ENCODE measurements at places on chromosomes 7 and 10.

DNA sequence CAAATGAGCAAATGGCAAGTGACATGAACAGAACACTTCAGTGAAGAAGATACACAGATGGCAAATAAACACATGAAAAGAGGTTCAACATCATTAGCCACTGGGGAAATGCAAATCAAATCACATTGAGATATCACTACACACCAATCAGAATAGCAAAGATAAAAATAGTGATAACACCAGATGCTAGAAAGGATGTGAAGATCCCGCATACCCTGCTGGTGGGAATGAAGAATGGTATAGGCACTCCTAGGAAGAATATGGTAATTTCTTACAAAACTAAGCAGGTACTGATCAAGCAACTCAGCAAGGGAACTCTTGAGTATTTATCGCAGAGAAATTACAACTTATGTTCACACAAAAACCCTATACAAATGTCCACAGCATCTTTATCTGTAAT lies 11.2 kb downstream of the LAMB4 start:
- no peak for DNase-seq

GRCh38 chr7:78383096-78383880 lies 584.7 kb downstream of the PHTF2 start:
- no peak for DNase-seq

DNA sequence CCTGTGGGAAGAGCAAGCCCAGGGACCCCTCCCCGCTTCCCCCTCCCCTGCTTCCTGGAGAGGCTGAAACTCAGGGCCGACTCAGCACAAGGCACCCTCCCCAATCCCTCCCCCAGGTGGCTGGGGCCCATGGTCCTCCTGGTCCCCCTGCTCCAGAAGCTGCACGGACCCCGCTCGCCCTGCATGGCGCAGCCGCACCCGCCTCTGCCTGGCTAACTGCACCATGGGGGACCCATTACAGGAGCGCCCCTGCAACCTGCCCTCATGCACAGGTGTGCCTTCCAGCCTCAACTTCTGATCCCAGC lies 19.7 kb upstream of the ZNF862 start:
- DNase-seq: no peak

DNA sequence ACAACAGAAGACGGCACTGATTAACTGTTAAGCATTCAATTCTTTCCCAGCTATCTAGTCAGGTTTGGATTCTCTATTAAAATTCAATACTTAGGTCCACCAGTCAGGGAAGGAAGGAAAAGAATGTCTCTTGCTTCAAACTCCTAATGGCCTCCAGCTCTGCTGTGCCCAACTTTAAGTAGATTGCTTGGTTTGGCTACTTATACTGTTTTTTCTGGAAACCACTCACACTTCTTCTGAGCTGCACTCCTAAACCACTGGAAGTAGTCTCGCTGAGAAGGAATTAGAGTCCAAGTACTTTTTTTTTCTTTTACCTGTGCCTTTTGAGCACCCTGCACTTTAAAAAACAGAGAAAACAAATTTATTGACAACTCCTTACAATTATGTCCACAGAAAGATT lies 26.7 kb upstream of the COL1A2 start:
- DNase-seq: no peak

DNA sequence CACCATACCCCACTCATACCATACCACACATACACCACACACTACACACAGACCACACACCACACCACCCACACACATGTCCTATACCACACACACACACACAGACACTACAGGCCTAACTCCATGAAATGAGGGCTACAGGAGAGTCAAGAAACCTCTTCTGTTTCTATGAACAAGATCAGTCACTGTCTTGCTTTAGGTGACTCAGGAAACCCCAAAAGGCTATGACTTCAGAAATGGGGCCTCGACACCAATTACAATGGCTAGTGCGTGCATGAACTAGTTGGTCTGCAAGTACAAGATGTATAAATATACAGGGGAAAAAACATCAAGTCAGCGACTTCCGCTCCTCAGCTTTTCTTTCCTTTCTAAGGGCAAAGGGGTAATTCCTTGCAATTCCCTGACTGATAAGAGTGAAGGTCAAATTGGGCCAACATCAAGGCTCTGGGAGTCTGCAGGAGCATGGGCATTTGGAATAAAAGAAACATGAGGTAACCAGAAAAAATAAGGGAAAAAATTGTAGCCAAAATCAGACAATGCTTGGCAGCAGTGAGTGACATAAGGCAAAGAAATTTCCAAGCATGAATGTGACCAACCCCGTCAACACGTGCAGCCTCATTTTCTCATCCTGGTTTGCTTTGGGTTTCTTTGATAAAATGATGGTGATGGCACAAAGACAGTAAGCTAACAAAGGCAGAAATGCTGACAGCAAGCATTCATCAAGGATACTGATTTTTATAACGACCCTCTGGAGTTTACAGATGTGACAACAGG lies 1.5 kb downstream of the PKD1L1 start:
- no peak for DNase-seq

GRCh38 chr10:78513986-78514385 lies 480.3 kb downstream of the RPS24 start:
- DNase-seq: no peak

GRCh38 chr10:127945948-127946711 lies 39.2 kb downstream of the PTPRE start:
- peak; percentile 52 for DNase-seq

DNA sequence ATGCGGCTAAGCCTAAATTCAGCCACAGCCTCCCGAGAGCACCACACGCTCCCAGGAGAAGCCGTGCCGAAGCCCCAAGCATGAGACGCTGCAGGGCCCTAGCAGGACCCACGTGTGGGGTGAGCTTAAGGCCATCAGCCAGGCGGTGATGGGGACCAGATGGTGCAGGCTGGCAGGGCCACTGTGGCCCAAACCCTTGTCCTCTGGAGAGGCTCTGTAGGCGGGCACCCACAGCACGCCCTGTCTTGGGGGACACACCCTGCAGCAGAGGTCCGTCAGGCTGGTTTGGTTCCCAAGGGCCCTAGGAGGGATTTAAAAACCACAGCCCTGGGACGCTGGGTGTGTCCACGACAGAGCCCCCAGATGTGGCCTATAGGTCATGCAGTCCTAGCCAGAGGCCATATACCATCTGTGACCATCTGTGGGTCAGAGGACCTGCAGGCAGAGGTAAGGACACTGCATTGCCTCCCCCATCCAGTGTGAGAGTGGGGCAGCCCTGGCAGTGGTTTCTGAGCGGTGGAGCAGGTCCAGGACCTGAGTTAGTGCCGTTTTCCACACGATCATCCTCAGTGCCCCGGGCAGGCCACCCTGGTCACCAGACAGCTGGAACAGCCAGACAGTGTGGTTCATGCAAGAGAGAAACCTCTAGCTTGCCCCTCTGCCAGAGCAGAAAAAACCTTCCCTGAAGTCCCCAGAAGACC lies 39.6 kb upstream of the INPP5A start:
- no peak for DNase-seq

DNA sequence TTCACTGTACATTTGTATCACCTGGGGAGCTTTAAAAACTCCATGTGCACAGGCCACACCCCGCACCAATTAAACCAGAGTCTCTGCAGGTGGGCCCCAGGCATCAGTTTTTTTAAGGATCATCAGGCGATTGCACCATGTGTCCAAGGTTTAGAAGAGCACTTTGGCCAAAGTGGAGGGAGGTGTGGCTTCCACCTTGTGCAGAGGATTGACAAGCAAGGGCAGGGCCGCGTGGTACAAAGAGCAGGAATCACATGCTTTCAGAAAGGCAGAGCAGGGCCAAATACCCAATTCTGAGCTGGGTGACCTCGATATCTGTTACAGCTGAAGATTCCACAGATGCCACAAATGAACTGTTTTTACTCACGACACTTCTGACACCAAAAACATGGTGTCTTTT lies 52.4 kb downstream of the NOC3L start:
- DNase-seq: no peak

GRCh38 chr10:94097656-94098055 lies 103.9 kb downstream of the PLCE1 start:
- DNase-seq: no peak

DNA sequence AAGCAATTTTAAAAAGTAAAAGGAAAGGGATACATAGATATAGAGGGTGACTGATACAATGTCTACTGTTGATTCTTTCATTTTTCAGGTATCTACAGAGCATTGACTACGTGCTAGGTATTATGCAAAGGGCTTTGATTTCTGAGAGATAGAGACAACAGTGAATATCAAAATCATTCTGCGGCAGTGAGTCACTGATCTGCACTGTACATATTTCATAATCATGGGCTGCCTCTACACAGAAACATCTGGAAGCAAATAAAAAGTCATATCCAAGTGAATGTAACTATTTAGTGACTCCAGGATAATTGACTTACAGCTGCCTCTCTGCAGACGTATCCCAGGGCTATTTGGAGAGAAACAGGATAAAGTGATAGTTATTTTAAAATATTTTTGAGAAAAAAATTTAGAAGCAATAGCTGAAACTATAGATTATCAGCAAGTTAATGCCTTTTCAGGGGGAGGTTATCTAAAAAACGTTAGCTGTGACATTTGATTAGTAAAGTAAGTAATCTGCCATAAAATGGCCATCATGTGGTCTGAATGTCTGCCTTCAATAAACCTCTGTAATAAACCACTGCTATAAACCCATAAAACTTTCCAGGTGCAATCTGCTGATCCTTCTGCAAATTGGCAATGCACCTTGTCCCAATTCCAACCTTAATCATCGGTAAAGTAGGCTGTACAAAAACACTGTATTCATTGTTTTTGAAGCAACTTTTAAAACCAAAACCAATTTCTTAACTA lies 43.7 kb downstream of the CPXM2 start:
- DNase-seq: no peak

- DNase-seq: no peak
Observed at GRCh38 chr7:28328822-28329660, 83.3 kb upstream of the CREB5 start.

- DNase-seq: no peak
Observed at GRCh38 chr7:103915680-103916357, 73.6 kb downstream of the RELN start.

DNA sequence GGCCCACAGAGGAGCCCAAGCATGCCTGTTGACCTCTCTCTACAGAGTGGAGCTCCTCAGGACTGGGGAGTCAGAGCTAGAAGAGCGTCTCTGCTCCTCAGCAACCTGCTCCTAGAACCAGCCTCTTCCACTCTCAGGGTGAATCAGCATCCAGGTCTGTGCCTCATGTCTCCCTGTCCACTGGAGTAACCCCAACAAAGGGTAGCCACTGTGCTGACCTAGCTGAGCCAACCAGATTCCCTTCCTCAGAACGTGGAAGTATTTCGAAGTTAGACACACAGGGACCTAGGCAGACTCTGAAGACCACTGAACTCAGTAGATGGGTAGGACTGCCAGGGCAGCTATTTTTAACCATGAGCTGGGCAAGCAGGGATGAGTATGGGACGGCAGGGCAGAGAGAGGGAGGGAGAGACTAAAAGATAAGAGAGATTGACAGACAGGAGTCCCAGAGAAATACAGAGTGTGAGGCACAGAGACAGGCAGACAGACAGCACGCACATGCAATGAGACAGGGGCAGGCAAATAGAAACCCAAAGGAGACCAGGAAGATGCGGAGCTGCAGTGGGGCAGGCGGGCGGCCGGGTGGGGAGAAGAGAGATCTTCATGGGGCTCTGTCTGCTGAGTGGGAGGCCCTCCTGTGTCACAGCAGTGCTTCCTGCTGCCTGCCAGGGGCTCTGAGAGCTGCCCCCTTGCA lies 56.7 kb downstream of the OSBPL3 start:
- DNase-seq: no peak

GRCh38 chr7:44935016-44935415 lies 43.8 kb downstream of the MYO1G start:
- no peak for DNase-seq

- DNase-seq: peak; percentile 33
Observed at GRCh38 chr7:149496642-149497391, 792 bp downstream of the ZNF746 start.

- no peak for DNase-seq
Observed at GRCh38 chr7:159024280-159024951, 120.3 kb downstream of the VIPR2 start.

GRCh38 chr7:159128767-159129166 lies 15.9 kb downstream of the VIPR2 start:
- DNase-seq: no peak

DNA sequence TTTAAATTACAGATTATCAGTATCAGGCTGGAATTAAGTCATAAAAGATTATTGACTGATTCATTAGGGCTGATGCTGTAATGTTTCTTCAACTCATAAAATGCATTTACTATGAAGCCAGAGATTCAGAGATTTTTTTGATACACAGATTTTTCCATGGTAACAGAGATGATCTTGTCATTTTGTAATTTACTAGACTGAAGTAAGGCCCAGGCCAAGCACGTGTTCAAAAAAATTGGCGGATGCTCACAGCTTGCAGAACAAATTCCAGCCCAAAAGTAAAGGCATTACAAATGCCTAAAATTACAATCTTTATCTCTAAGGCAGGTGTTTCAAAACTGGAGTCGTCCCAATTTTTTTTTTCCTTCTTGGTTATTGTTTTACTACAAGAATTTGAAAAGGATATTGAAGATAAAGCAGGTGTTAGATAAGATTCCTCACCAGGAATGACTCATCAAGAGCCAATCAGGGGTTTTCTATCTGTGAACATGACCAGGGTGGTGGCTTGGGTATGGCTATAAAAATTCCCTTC lies 78.4 kb upstream of the MEOX2 start:
- DNase-seq: no peak

DNA sequence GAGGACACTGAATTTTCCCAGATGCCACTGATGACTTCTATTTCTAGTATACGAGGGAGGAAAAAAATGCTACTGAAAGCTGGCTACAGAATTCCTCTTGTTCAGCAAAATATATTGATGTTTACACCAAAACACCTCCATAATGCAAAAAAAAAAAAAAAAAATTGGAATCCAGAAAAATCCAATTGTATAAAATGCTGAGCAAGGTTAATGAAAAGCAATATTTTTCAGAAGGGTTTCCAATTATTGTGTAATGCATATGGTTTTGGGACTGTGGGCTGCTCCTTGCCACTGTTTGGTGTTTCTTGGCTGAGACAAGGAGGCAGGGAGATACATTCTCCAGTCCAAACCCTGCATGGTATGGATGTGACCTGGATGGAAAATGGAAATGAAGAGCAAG lies 83.8 kb downstream of the LSM5 start:
- no peak for DNase-seq

GRCh38 chr10:306007-306674 lies 170.9 kb downstream of the ZMYND11 start:
- peak; percentile 51 for DNase-seq

DNA sequence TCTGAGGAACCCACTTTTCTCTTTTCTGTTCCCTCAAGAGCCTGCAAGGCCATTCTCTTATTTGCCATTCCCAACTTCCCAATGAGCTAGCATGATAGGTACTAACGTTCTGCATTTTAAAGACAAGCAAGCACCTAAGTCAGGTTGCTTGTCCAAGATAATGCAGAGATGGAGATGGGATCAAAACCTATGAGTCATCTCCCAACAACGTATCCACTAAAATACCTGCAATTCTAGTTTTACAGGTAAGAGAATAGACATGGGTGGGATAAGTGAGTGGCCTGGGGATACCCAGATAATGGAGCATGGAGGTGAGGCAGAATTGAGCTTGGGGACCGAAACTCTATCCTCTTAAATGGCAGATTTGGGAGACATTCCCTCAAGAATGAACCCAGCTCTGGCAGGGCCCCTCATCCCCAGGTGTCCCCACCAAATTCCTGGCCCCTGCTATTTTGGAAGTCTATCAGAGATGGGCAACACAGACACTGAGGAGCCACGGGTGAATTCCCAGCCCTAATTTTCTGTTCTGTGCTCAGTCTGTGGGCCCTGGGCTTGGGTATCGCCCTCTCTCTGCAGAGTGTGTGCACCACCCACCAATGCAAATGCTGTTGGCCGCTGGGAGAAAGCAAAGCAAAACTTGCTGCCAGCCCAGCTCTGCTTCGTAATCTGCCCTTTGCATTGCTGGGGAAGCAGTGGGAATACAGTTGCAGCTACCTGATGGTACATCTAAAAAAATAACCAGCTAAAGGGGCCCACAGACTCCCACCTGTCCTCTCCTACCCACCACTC lies 98.3 kb downstream of the KCNMA1 start:
- DNase-seq: no peak
